ENCODE measurements at places on chromosomes 2 and 18.
A peak's percentile ranks its signal among the peaks of the same experiment; 100 is the strongest.

DNA sequence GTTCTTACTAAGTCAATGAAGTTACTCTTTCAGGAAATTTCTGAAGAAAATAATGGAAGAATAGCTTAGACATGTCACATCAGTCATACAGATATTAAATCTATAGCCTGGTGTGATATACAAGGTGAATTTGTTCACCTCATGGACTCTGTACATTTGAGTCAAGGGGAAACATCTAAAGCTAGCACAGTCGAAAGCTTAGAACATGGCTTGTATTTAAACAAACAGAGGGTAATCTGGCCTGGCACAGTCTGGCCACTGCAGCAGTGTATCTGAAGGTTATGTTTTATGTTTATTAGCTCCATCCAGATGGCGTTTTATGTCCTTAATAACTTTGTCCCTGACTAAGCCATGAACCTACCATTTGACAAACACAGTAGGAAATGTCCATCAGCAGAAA lies 817.3 kb downstream of the SATB2 start:
- DNase-seq, result no peak

DNA sequence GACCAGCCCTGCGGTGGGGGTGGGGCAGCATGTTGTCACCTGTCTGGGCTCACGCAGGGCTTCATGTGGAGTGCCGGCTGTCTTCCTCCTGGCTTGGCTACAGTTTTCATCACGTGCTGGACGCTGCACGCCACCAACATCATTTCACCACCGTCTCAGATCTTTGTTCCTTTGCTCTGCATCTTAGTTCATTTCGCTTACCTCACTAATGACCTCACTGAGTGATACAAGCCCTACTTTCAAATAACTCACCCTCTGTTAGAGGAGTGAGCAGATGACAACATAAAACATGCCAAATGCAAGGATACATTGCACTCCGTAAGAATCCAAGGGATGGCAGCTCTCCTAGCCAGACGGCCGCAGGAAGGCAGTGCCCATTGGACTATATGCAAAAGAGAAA lies 527.5 kb downstream of the GALR1 start:
- DNase-seq, result no peak

- DNase-seq, result no peak
Measured at GRCh38 chr2:108376774-108377173, 980 bp upstream of the SULT1C4 start.

DNA sequence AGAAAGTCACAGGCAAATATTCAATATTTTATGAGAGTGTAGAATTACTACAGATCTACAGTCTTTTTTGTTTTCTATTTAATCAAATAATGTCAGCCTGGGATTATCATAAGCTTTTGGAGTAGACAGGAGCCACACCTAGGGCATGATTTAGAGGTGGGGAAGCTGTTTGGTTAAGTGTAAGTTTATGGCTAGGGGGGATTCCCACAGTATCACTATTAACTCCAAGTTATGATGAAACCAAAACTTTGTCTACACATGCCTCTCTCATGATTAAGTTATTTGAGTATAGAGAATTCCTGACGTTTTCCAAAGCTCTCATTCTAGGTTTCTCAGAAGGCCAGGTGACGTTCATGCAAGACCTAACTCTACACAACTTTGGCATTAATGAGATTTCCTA lies 2.1 kb downstream of the SERPINB10 start:
- no peak for DNase-seq

GRCh38 chr18:45602926-45603325 lies 12.3 kb upstream of the SLC14A2 start:
- DNase-seq, result no peak

DNA sequence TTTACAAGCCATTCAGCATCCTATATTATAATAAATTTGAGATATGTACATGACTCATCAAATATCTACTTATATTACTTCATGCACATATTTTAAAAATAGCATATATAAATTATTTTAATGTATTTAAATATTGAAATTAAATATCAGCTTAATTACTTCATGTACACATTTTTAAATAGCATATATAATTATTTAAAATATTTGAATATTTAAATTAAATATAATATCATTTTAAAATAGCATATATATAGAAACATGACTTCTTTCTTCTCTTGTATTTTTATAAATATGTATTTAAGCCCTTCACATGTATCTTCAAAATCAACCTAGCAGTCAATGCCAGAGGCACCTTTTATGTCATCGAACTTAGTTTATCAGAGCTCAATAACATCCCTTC lies 298.8 kb upstream of the DSEL start:
- no peak for DNase-seq

GRCh38 chr2:198100346-198100745 lies 296.0 kb downstream of the PLCL1 start:
- no peak for DNase-seq

DNA sequence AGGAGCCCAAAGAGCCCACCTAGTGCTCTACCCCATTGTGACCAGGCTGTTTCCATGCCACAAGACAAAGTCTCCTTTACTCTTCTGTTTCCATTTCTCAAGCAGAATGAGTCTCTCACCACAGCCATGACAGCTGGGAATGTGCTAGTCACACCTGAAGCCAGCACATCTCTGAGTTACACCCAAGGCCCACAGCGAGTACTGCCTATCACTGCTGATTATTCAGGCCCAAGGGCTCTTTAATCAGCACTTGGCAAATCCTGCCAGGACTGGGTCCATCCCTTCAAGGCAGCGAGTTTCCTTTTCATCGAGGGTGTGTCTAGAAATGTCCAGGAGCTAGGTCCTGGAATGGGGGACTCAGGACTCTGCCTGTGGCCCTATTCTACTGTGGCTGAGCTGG lies 14.6 kb upstream of the PPP1R1C start:
- no peak for DNase-seq

GRCh38 chr2:205370726-205371125 lies 311.6 kb upstream of the NRP2 start:
- DNase-seq, result no peak

GRCh38 chr2:137924019-137924418 lies 40.3 kb upstream of the HNMT start:
- no peak for DNase-seq

GRCh38 chr2:140275427-140275826 lies 1495.2 kb upstream of the NXPH2 start:
- no peak for DNase-seq

GRCh38 chr18:51339856-51340255 lies 142.4 kb upstream of the MEX3C start:
- peak; percentile 52 for DNase-seq

- no peak for DNase-seq
Measured at GRCh38 chr18:36492604-36493329, 195.3 kb downstream of the FHOD3 start.

DNA sequence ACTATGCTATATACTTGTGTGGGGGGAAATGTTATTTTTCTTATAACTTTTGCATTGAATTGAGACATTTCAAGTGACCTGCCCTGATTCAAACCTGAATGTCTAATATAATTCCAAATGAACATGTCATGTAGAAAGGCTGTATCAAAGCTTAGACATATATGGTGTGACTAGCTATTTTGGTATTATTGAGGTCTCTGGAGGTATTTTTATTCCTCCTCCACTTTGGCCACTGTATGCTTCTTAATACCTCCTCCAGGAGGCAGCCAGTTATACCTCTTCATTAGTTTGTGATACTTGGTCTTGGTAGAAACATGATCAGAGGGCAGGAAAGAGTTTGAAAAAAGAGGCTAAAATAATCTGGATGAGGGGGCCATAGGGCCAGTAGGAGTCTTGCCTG lies 217.1 kb downstream of the TCF4 start:
- DNase-seq, result no peak

DNA sequence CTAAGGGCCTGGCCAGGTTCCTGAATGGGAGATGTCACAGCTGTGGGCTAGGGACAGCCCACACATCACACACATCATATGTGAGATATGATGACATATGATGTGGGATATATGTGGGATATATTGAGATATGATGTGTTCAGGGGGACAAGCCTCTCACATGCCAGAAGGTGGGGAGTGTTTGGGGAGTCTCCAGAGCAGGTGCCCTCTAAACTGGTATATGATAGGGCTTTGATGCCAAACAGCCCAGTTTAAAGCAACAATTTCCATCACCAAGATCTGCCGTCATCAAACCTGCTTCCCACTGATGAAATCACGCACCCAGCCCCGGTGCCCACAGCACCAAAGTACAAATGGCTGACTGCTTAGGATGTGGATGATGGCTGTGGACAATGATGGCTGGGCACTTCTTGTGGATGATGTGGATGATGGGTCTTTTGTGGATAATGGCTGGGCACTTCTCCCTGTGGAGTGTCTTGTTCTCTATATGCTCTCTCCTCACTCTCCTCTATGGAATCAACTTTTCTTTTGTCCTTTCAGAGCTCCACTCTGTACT lies 50.9 kb downstream of the FBLN7 start:
- no peak for DNase-seq

- DNase-seq, result peak; percentile 41
Measured at GRCh38 chr2:39772086-39772811, 6.8 kb downstream of the THUMPD2 start.

DNA sequence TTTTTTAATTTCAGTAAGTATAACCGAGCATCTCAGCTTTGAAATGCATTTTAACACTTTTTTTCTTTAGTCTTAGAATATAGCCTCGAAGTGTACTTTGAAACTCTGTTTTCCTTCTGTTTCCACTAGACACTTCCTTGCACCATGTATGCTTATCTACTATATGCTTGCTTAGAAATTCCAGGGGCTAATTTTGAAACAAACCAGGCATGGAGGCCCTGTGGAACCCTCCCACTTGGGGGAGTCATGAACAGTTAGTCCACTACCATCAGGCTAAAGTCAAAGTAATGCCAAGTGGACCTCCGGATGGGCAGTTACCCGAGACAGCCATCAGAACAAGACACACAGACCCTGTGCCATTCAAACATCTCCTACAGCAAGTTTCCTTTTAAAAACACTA lies 120.3 kb downstream of the LCLAT1 start:
- no peak for DNase-seq

DNA sequence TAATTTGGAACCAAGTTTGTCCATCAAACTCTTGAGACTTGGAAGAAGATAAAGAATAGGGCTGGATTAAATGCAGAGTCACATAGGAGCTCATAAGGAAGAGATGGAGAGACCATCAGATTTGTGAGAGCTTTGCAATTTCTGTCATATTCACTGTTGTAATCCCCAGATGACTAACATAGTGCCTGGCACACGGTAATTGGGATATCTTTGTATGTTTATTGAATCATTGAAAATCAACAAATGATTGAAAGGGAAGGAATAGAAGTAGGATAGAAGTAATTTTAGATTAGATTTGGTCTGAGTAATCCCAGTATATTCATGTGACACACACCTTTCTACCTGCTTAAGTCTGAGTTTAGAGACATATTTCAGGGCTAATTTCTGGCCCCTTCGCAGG lies 75.4 kb downstream of the LCLAT1 start:
- no peak for DNase-seq

GRCh38 chr18:77002496-77002895 lies 130.1 kb downstream of the MBP start:
- no peak for DNase-seq

- peak; percentile 81 for DNase-seq
Measured at GRCh38 chr18:48850822-48851598, 99.8 kb downstream of the SMAD7 start.

GRCh38 chr2:222982010-222982908 lies 69.7 kb upstream of the KCNE4 start:
- peak; percentile 83 for DNase-seq

DNA sequence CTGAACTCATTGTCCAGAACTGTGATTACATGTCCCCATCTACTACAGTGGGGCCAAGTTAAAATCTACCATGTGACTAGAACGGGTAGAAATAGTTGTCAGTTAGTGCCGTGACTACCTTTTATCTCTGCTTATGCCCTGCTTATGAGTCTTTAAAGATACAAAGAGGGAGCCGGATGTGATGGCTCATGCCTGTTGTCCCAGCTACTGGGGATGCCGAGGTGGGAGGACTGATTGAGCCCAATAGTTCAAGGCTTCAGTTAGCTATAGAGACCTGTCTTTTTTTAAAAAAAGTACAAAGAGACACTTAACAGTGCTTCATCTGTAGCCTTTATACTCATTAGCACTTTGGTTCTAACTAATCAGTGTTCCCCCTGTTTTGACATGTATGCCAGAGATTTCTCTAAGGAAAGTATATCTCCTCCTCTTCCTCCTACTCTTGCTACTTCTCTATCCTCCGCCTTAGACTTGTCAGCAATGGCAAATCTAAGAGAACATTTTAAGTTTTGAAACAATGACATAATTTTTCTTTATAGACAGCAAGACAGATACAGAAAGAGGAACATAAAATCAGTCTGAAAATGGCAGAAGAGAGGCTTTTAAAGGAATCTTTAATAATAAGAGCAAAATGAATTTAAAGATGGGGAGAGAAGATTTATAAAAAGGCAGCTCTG lies 45.0 kb downstream of the NBEAL1 start:
- DNase-seq, result no peak

DNA sequence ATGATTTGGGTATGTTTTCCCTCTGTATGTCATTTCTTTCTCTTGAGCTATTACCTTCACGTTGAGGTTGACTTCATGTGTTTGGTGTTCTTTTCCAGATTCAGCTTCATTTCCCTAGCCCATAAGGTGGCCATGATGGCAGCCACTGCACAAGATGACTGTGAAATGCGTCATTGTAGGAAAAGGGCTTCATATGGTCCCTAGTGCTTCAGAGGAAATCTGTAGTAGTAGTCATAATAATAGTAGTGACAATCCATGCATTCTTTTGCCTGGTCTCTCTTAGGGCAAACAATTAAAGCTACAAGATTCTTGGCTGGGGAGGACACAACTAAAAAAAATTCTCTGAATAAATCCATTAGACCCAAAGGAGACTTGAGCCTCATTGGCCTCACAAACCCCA lies 28.4 kb downstream of the AOX1 start:
- peak; percentile 25 for DNase-seq

GRCh38 chr2:158214431-158214830 lies 112.8 kb downstream of the UPP2 start:
- peak; percentile 42 for DNase-seq

DNA sequence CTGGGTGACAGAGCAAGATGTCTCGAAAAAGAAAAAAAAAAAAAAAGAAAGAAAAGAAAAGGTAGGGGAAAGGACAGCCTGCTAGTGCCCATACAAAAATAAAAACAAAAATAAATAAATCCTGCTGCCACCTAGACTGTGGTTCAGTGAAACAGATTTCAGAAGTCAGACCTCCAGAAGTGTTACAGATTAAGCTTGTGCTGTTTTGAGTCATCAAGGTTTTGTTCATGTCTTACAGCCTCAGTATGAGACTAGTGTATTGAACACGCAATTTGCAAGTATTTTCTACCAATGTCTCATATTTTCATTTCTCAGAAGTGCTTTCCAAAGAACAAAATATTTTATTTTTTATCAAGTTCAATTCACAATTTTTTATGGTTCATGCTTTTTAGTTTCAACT lies 720.4 kb upstream of the GYPC start:
- DNase-seq, result no peak

DNA sequence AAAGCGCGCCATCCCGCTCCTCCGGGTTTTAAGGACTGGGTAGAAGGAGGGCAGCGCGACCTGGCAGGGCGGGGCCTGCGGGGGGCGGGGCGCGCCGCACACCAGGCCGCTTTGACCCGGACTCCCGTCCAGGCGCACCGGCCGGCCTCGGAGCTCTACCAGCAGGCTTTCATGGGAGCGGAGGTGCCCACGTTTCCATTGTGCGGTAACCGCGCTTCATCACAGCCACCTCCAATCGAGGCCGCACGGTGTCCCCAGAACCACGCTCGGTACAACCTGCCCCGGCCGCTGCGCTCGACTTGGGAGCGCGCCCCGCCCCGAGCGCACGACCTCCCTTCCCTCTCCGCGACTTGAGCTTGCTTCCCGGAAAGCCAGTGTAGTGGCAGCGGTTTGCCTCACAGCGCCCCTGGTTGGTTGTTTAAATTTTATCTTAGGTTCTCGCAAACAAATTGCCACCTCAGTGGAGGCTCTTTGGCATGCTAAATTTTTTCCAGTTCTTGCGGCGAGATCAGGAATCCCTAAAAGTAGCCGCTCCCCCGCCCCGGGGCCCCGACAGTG lies 280 bp upstream of the CYP1B1 start:
- DNase-seq, result peak; percentile 61

Data from brain microvascular endothelial cell (primary cell).